ENCODE measurements at places on chromosomes 12 and 14.

- no peak for DNase-seq
These were observed 65.8 kb downstream of the PAH start for GRCh38 chr12:102851246-102851645.

DNA sequence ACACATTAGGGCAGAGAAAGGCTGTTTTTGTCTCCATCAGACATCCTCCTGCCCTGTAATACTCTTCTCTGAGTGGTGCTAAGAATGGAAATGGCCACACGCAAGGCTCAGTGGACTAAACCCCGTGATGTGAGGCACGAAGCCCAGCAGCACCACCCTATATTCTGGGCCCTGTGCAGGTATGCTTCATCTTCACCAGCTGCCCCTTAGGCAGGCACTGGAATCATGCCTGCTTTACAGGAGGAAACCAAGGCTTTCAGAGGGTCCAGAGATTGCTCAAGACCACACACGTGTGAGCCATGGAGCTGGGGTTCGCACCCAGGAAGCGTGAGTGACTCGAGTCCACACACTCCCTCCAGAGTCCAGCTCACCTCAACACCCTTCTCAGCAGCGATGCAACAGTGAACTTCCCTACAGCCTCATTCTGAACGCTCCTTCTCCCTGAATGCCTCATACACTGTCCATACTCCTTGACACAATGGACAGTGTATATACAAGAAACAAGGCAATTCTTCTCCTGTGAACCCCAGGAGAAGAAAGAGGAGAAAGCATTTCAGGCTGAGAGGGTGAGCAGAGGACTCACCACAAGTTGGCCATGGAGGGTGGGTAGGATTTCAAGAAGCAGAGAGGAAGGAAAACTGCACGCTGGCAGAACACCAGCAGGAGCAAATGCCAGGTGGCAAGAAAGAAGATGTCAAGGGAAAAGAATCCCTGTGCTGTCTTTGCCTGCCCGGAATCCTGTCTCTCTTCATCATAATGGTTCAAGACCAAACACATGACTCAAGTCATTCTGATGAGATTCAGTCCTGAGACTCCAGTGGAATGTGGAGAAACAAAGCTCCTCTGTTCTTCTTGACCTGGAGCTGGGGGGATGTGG lies 39.1 kb downstream of the NT5DC3 start:
- DNase-seq: no peak

- no peak for DNase-seq
These were observed 222.4 kb downstream of the PAX9 start for GRCh38 chr14:36884049-36884448.

DNA sequence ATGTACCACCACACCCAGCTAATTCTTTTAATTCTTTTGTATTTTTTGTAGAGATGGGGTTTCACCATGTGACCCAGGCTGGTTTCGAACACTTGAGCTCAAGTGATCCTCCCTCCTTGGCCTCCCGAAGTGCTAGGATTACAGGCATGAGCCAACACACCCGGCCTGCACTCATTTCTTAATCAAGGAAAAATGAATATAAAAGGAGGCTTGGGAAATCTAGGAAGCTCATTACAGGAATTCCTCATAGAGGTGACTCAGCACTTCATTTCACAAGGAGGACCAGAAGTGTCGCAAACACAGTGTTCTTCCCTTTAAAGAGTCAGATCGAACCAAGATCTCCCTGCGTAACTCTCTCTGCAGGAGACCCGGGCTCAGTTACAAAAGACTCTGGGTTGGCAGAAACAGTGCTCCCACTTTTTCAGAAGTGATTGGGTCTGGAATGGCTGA lies 30.3 kb downstream of the NFKBIA start:
- no peak for DNase-seq

GRCh38 chr12:98701166-98701565 lies 56.1 kb downstream of the APAF1 start:
- DNase-seq: no peak

GRCh38 chr12:95608252-95609033 lies 57.2 kb upstream of the USP44 start:
- DNase-seq: no peak

- DNase-seq: no peak
These were observed 43.5 kb downstream of the COX16 start for GRCh38 chr14:70315942-70316341.

GRCh38 chr12:115943630-115944391 lies 333.7 kb downstream of the MED13L start:
- no peak for DNase-seq

DNA sequence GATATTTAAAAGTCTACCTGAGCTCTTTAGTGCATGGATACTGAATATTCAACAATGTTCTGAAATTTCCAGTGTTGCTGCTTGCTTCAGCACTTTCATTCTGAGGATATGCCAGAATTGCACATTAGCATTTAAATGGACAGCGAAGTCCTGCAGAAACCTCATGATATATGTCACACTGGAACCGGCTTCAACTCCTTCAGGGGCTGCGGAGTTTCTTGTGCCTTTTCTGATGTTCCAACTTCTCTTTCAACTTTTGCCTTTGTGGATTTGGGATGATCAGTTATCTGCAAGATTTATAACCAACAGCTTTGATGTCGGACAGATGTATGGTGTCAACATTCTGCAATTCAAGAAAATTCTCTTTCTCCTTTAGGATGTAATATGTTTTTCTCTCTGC lies 142.5 kb upstream of the LMNTD1 start:
- no peak for DNase-seq

DNA sequence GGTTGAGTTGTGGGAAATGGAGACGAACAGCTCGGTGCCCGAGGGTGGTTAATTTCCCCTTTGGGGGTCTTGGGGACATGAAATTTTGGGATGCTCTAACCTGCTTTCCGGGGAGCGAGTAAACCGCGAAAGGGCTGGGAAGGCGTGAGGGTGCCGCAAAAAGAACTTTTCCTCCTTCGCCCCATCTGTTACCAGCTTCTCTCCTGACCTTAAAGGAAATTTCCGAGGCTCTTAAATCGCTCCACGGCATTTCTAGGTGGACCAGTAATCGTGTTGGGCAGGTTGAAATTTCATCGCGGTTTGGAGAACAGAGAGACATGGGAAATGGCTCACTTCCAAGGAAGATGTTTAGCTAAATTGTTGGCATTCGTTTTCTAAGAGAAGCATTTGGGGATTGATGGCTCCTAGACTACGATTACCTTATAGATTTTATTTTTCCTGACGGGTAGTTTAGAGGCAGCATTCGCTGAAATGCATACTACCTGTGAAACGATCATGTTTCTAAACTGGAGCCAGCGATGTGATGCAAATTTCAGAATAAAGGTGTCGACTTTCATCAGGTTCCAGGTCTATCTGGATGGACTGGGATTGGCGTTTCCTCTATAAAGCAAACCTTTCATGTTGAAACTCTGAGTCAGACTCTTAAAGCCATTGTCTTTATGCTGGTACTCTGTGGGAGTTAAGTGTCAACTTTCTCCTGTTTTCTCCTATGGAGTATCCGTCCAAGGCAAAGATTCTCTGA lies 414.5 kb downstream of the PCNX1 start:
- no peak for DNase-seq

GRCh38 chr14:57008534-57008933 lies 198.3 kb upstream of the OTX2 start:
- no peak for DNase-seq

GRCh38 chr12:62731055-62731820 lies 203.7 kb downstream of the PPM1H start:
- no peak for DNase-seq

- no peak for DNase-seq
These were observed 1.8 kb upstream of the KLHL42 start for GRCh38 chr12:27778206-27778605.

- DNase-seq: no peak
These were observed 87.1 kb downstream of the FBXL14 start for GRCh38 chr12:1507308-1507707.

GRCh38 chr14:103228866-103229265 lies 105.2 kb upstream of the EIF5 start:
- DNase-seq: no peak

GRCh38 chr12:88433997-88434703 lies 146.1 kb downstream of the KITLG start:
- no peak for DNase-seq

DNA sequence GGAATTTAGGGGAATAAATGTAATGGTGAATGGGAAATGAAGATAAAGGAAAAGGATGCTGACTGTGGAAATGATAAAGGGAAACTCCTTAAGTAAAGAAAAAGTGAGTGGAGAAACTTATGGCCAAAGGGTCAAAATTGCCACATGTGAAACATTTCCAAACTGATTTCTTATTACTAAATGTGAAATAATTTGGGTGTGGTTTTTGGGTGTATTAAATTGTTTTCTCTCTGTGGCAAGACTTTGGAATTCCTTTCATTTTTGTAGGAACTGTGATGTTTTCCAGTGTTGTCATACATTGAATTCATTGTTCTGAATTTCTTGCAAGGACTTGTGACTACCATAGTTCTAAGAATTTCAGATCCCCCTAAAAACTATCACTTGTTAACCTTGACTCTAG lies 1891.5 kb upstream of the SEL1L start:
- no peak for DNase-seq

DNA sequence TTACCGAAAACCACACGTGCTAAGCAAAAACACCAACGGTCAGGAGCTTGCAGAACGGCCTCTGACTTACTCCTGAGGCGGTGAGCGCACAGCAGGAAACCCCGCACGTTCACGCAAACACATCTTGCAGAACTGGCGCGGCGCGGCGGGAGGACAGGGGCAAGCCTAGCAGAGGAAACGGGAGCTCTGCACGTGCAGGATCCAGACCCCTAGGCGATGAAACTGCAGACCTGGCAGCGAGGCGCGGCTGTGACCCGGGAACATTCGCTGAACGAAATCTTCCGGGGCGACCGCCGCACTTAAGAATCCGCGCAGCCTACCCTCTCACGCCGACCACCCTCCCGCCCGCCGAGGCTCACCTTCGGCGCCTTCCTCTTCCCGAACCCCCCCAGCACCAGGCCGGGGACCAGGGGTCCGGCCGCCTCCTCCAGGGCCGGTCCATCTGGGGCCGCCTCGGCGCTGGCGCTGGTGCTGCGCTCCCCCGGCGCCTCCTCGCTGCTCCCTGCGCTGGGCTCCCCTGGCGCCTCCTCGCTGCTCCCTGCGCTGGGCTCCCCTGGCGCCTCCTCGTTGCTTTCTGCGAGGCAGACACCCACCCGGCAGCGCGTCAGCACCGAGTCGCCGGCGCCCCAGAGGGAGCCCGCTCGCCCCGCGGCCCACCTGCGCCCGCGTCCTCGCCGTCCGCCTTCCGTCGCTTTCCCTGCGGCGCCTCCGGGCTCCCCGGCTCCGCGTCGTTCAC lies 615 bp downstream of the DDX51 start:
- DNase-seq: no peak

- no peak for DNase-seq
These were observed 4.3 kb downstream of the PLEKHG6 start for GRCh38 chr12:6314776-6315175.
